ENCODE measurements at places on chromosomes 12 and 14.

GRCh38 chr14:61470261-61470960 is 149.0 kb downstream of the PRKCH start:
- no peak for DNase-seq

DNA sequence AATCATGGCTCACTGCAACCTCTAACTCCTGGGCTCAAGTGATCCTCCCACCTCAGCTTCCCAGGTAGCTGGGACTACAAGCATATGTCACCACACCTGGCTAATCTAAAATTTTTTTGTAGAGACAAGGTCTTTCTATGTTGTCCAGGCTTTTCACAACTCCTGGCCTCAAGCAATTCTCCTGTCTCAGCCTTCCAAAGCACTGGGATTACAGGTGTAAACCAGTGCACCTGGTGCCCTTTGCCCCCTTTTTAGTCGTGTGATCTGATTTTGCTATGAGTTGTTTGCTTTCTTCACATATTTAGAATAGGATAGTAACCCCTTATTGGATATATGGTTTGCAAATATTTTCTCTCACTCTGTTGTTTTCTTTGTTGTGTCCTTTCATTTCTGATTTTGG is 1.7 kb upstream of the RAD52 start:
- no peak for DNase-seq

DNA sequence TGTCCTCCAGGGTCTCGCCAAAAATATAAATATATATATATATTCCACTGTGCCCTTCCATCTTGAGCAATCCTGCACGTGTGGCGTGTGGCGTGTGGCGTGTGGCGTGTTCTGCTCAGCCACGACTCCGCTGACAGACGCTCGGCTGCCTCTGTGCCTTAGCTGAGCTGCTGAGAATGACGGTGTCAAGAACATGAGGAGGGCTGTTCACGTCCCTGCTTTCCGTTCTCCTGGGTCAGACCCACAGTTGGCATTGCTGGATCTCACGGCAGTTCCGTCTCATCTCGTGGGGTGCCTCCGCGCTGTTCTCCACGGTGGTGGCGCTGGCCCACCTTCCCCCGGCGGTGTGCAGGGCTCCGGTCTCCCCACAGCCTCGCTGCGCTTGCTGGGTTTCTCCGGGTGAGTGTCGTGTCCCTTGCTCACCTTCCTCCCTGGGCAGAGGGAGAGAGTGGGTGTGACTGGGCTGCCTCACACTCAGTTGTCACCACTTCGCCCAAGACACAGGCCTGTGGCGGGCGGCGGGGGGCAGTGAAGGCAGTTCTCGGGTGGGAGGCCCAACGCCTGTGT is 9.4 kb downstream of the GPR132 start:
- DNase-seq = no peak

DNA sequence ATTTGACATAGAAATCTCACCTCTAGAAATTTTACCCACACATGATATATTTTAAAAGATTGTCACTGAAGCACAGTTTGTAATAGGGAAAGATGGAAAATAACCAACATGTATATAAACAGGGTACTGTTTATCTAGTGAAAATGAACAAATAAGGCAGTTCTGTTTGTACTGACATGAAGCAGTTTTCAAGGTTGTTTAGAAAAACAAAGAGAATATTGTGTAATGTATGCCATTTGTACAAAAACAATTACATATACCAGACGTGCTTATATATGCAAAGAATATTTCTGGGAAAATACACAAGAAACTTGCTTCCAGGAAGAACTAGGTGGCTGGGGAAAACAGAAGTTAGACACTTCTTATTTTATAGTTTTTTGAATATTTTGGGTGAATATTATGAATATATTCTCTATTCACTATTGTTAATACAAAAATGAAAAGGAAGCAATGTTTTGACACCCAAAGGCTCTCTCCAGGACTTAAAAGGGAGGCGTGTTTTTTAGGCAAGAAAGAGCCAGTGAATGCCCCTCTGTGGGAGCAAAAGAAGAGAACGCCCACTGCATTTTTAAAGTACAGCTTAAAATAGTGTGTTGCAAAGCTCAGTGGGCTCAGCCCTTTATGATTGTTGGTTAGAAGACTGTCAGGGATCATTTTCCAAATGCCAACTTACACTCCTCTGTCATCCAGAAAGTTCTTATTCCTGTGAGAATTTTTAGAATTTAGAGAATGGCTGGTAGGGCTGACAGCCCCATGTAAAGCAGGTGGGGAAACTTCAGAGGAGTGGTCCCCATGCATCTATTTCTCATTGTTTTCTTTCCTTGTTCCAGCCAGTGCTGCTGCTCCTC is 59.6 kb upstream of the FERMT2 start:
- no peak for DNase-seq

DNA sequence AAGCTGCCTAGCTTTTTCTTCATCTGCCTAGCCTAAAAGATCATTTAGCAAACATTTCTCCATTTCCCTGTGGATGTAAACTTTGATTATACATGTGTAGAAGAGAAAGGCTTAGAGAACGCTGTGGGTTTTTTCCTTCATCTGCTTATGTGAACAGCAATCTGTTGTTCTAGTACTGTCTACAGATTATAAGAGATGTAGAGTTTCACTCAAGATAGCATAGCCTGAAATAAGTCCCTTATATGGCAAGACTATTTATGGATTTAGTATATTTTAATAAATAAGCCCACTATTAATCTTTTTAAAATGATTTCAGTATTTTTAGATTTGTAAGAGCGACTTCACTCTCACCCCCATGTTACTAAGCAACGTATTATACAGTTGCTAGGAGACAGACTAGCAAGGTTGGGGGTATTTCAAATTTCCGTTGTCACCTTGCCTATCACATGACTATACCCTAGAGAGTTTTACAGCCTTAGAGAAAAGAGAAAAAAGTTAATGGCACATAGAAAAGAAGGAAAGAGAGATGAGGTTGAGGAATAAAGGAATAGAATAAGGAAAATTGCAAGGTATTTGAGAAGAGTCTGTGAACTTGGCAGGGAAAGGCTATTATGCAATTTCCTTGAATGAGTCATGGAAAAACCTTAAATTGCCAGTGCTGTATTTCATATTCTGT is 12.2 kb upstream of the TUBA1A start:
- DNase-seq = no peak

DNA sequence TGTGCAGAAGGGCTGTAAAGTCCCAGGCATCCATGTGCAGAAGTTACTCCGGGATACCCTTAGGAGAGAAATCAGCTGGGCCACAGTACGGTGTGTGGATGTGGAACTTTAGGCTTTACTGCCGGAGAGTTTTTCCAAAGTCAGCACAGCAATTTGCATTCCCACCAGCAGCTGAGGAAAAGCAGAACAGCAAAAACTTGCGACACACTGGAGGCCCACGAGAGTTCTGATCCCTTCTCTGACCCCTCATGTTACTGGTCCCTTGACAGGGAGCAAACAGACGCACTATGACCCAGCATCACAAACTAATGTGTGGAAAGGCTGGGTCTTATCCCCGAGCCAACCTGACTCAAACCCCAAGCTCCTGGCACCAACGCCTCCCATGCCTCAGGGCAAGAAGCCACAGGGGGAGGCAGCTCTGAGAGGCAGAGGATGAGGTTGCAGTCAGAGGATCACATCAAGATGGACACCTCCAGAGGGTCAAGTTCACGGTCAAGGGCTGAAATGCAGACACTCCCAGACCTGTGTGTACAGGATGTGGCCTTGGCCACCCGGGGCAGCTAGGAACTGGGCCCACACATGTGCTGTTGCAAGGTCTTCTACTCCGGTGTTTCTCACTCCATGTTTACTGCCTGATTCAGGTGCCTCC is 38.6 kb downstream of the CCDC88C start:
- DNase-seq = no peak

- DNase-seq = no peak
Observed at GRCh38 chr12:52851787-52852186, 3.0 kb upstream of the KRT78 start.

GRCh38 chr12:89674326-89674942 is 34.2 kb downstream of the ATP2B1 start:
- peak; percentile 44 for DNase-seq

DNA sequence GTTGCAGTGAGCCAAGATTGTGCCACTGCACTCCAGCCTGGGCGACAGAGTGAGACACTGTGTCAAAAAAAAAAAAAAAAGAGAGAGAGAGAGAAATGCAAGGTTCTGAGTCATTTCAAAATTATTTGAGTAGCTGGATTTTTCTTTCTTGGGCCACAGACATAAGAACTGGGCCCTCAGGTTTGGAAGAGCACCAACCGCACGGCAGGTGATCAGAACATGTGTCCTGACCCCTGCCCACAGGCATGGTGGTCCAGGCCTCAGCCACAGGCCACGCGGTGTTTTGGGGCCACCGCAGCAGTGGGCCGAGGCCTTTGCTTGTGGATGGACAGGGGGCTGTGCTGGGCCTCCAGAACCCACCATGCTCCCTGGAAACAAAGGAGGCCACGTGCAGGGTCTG is 126.7 kb downstream of the CALM1 start:
- DNase-seq = no peak

DNA sequence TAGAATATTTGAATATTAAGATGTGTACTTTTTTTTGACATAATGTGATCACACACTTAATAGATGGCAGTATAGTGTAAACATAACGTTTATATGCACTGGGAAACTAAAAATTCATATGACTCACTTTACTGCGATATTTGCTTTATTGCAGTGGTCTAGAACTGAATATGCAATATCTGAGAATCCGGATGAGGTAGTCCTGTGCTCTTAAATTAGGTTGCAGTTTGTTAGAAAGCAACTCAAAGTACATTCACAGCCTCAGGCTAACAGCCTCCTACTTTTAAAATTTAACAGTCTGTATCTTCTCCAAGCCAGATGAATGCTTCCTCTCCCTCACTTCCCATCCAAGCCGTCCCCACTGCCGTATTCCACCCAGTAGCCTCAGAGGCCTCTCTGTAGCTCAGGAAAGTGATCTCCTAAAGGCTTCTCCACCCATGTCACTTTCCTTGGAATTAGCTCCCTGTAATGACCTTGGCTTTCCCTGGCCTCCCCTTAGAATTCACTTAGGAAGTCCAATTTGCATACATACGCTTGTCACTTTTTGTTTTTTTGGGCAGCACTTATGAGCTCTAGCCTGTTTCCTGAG is 43.7 kb downstream of the TESPA1 start:
- no peak for DNase-seq

DNA sequence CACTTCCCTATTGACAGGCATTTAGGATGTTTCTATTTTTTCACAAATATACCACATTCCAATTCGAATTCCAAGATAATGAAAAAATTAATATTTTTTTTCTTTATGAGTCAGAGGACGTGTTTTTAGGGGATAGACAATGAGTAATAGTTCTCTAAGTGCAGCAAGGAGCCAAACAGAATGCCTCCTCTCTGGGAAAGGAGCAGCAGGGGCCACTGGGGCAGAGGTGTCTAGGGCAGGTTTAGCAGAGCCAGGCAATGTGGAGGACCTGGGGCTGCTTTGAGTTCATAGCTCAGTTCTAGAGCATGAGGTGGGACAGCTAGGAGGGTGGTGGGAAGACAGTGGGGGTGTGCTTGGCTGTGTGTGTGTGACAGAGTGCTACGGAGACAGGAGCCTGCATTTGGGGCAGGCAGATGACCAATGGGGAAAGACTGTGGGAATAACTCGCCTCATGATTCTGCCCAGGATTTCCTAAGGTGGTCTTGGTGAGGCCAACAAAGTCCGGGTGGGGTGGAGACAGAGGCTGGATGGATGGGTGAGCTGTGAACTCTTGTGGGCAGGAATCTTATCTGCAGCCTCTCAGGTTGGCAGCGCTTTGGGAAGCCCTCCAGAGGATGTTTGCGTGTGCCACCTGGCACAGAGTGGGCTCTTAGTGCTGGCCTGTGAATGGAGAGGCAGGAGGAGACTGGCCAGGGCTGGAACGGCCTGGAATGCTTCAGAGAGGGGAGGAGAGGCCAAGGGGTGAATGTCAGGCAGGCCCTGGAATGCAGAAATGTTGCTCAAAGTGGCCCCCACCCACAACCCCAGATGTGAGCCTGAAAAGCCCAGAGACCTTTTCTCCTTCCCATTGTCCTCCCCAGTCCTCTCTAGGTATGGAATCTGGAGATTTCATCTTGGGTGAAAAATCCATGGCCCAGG is 2.4 kb upstream of the KRT7 start:
- DNase-seq = no peak

GRCh38 chr12:105084251-105085250 is at the start of gene ALDH1L2:
ALDH1L2 (minus strand) TSS chr12:105084458; CDS start chr12:105084436, 22 bp downstream.
- DNase-seq = peak; percentile 28

GRCh38 chr14:32192712-32193373 is 9.0 kb upstream of the RNU6-7 start:
- no peak for DNase-seq

GRCh38 chr14:73750531-73750901 is 36.3 kb upstream of the PNMA1 start:
- DNase-seq = no peak

GRCh38 chr12:5660238-5660637 is 228.3 kb downstream of the NTF3 start:
- DNase-seq = no peak

GRCh38 chr12:76259660-76260389 is 88.4 kb downstream of the BBS10 start:
- no peak for DNase-seq

- DNase-seq = peak; percentile 44
Observed at GRCh38 chr14:87805315-87805723, 187.7 kb downstream of the GALC start.

- DNase-seq = no peak
Observed at GRCh38 chr12:33322519-33322918, 117.1 kb downstream of the SYT10 start.

DNA sequence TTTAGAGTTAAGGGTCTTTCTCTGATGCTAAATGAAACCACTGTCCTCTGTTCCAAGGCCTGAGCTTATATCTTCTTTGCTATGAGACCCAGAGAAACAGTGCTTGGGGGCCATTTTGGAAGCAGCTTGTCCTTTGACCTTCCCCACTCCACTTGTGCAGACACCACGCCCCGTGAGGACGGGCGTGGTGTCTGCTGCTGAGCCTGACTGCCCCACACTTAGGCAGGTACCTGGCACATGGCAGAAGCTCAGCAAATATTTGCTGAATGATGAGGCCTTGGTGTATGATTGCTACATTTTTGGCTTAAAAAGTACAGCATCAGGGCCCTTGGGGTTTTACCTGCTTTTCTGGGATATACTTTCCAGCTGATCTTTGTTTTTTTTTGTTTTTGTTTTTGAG is 69.9 kb downstream of the RASSF3 start:
- no peak for DNase-seq

DNA sequence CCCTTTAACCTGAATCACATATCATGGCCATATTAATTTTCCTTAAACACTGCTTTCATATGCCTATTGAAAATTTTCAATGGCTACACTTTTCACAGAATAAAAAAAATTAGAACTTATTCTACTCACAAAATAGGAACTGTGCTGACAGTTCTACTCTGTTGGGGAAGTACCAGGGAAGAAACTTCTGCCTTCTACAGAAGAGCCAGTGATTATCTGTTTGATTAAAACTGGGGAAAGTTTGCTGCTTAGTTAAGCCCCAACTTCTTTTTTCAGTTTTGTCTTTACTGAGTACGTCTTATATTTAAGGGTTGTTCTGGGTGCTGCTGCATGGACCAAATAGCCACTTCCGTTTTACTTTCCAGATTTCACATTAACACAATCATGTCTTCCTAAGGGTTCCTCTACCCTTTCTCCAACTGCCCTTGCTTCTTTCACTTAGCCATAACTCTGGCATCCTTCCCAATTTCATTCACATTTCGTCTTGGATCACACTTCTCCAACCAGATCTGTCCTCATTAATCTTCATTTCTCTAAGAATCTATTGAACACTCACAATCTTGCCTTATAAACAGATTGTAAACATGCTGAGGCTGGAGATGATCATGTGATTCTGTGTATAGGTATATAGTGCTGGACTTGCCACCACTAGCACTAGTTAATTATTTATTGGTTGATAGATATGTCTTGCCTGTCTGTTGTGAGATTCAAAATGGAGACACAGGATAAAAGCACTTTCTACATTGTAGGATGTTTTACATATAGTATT is 1.9 kb upstream of the SEL1L start:
- no peak for DNase-seq

Measured in hematopoietic multipotent progenitor cell treated with erythropoietin and hydrocortisone succinate and interleukin-3 and kit ligand, for 17 days (in vitro differentiated cells).